ENCODE measurements at places on chromosomes 4 and X.

GRCh38 chr4:76267811-76268210 is 16.3 kb downstream of the FAM47E start:
- DNase-seq = no peak

DNA sequence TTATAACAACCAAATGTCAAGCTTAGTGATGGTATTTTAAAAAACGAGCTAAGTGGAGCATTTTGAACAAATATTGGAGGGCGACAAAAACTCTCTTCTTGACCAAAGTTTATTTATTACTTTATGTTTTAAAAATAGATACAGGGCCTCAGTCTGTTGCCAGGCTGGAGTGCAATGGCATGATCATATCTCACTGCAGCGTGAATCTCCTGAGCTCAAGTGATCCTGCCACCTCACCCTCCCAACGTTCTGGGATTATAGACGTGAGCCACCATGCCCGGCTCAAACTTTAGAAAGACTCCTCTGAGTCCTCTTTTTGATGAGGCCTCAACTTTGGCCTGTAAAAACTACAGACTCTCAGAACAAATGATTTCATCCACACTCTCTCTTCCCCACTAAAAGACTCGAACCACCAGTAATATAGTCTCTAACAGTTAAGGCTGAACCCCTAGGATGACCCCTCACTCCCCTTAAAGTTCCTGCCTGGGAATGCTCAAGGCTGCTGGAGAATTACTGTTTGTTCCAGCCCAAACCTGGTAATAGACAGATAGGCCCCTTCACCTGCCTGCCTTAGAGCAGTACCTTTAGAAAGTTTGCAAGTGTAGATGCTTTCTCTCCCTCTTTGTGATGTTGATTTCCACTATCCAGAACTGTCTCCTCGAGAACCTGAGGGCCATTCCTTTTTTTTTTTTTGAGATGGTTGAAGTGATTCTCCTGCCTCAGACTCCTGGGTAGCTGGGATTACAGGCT is 55.3 kb upstream of the HPSE start:
- DNase-seq = no peak

- no peak for DNase-seq
These were observed 223.0 kb upstream of the PSAPL1 start for GRCh38 chr4:7657545-7658297.

GRCh38 chr4:147409350-147409749 is 71.5 kb upstream of the EDNRA start:
- no peak for DNase-seq

GRCh38 chrX:17375637-17376430 is 834 bp downstream of the NHS start:
- peak; percentile 25 for DNase-seq

GRCh38 chr4:184958923-184959210 is 59.4 kb upstream of the HELT start:
- no peak for DNase-seq

All from ovary (tissue), 10 donors.